ENCODE measurements at places on chromosomes 3 and 15. TPM values are rescaled to one million over a fixed set of nuclear protein-coding genes. Genes with fewer than 3 reads are reported as not detected.
A peak's percentile ranks its signal among the peaks of the same experiment; 100 is the strongest.

- no peak for DNase-seq
Measured at GRCh38 chr3:47337656-47338055, 43.2 kb upstream of the PTPN23 start.

DNA sequence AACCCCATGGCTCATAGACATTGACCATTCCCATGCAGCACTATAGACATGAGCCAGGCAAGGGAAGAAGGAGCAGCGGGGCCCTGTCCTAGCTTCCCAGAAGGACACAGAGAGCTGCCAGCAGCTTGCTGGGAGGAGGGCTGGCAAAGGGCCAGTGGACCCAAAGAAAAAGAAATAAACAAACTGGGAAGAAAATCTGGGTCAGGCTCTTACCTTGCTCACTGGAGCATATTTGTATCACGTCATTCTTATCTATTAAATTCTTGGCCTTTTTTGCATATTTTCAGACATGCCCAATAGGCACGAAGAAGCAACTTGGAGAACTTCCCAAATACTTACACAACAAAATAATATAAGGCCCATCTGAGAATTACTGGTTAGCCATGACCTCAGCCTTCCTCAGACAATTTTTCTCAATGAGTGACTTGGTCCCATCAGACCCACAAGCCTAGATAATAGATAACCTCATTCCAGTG is 28.4 kb downstream of the RASGRP1 start:
- no peak for DNase-seq

- no peak for DNase-seq
Measured at GRCh38 chr15:29917600-29918597, 95.6 kb upstream of the TJP1 start.

The ALDH1L1 gene
- 1.4 TPM for total RNA-seq

GRCh38 chr3:160200353-160200752 is 24.9 kb upstream of the C3orf80 start:
- no peak for DNase-seq

DNA sequence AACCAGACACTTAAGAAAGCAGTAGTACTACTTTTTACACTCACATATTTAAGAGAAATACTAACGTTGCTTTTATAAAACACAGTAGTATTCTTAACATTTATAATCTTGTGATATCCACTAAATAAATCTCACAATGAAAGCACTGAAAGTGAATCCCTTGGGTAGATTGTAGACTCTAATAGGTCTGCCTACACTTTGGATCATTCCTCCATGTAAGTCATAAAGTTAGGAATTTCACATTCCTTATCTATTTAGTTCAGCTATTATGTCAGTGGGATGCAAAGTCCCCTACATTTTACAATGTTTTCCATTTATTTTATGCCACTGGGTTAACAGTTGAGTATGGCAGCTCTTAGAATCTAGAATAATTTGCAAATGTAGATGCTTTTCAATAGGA is 330.7 kb downstream of the LSAMP start:
- no peak for DNase-seq

- no peak for DNase-seq
Measured at GRCh38 chr3:109926376-109926775, 589.0 kb upstream of the DPPA4 start.

GRCh38 chr15:101651554-101652097 is 555 bp downstream of the TM2D3 start:
- no peak for DNase-seq

The P2RY1 gene
- total RNA-seq = 0.67 TPM

The DNAJA4 gene
- total RNA-seq = not detected

DNA sequence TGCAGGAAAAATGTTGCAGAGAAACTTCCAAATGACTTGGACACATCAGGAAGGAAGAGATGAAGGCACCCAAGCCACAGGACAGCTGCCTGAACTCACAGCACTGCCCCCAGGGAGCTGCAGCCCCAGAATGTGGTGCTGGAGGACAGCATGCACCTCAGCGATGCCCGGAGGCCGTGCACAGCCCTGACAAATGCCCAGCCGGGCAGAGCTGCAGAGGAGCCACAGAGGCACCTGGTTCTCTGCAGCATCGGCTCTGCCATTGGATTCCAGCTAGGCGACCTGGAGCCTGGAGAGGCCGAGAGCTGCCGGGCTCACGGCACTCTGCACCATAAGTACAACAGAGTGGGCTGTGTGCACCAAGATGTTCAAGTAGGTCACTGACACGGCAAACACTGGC is 97.5 kb downstream of the OCA2 start:
- peak; percentile 78 for DNase-seq

The SNTN gene
- not detected for total RNA-seq

The FOXL2NB gene
- 0.21 TPM for total RNA-seq

GRCh38 chr15:29925227-29926082 is 103.2 kb upstream of the TJP1 start:
- peak; percentile 88 for DNase-seq

GRCh38 chr3:170049146-170050000 is 11.6 kb downstream of the GPR160 start:
- no peak for DNase-seq

DNA sequence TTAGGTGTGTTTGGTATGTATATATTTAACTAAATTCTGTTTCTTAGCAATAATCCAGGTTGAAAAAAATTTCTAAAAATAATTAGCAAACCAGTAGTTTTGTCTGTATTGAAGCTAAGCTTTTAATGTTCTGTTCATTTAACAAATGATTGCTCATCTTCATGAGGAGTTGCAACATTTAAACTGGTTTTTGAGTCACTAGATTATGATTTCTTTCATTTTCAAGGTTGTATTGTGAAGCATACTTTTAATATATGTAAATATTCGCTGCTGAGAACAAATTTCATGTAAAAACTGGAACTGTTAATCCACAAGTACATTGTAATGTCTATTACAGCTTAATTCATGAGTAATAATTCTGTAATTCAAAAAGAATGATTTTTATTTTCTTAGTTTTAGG is 192.7 kb downstream of the MBNL1 start:
- DNase-seq = no peak

GRCh38 chr15:35705884-35706585 is 160.1 kb upstream of the DPH6 start:
- DNase-seq = no peak

DNA sequence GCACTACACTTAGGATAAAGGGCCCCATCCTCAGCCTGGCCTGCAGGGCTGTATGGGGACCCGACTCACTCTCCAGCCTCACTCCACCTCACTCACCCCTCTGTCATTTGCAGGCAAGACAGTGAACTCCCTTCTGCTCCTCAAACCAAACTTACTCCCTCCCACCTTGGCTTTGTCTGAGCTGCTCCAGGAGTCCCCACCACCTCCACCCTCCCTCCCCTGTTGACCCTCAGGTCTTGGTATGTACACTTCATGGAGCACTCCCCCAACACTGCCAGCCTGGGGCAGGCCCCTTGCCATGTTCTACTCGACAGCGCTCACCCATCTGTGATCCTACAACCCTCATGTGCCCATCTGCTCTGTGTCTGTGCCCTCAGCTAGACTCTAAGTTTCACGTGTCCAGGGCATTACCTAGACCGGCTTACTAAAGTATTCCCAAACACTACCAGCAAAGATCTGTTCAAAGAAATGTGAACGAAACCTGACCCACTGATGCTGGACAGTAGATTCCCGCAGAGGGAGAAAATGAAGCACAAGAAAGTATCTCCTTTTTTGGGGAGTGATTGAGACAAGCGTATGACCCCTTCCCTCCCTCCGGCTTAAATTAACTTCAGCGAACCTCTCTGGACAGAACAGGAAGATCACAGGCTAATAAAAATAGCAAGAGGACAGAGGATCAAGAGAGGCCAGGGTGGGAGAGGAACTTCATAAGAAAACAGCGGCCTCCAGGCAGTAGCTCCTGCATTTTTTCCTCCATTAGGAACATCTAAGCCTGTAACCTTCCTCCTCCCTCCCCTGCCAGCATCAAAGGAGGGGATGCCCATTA is 113.2 kb downstream of the RFTN1 start:
- DNase-seq = no peak

All from osteocyte (in vitro differentiated cells).